ENCODE measurements at places on chromosomes 16 and 17. TPM values are rescaled to one million over a fixed set of nuclear protein-coding genes. Genes with fewer than 3 reads are reported as not detected.

BEAN1 gene
- total RNA-seq = not detected

ORC6 gene
- 46.2 TPM for total RNA-seq

KIF22 gene
- total RNA-seq = 168 TPM

ST6GALNAC1 gene
- 2.0 TPM for total RNA-seq

SPATA22 gene
- total RNA-seq = not detected

DPEP2 gene
- total RNA-seq = 14.8 TPM

TMEM204 gene
- total RNA-seq = 40.3 TPM

C1QTNF1 gene
- not detected for total RNA-seq

GINS3 gene
- total RNA-seq = 18.5 TPM

TMEM220 gene
- 0.84 TPM for total RNA-seq

KRT32 gene
- total RNA-seq = not detected

ANKS4B gene
- total RNA-seq = not detected

METTL16 gene
- total RNA-seq = 32.5 TPM

ACLY gene
- total RNA-seq = 182 TPM

RNPS1 gene
- 299 TPM for total RNA-seq

SLC12A3 gene
- not detected for total RNA-seq

EPX gene
- not detected for total RNA-seq

SDR42E2 gene
- not detected for total RNA-seq
